ENCODE measurements at places on chromosomes 16 and 17.

- DNase-seq: no peak
Observed at GRCh38 chr16:27316038-27316680, 2.4 kb downstream of the IL4R start.

- no peak for DNase-seq
Observed at GRCh38 chr17:6780001-6780400, 4.0 kb downstream of the FBXO39 start.

GRCh38 chr17:78252111-78252634 is 20.7 kb downstream of the TMEM235 start:
- peak; percentile 26 for DNase-seq

GRCh38 chr17:63589646-63590045 is 11.0 kb upstream of the TACO1 start:
- no peak for DNase-seq

- no peak for DNase-seq
Observed at GRCh38 chr16:85417156-85417860, 195.8 kb upstream of the GSE1 start.

GRCh38 chr17:44283344-44284023 is 15.5 kb upstream of the SLC4A1 start:
- no peak for DNase-seq
